Left kidney (tissue), 8 donors: ENCODE measurements at places on chromosomes 4 and X. TPM values are rescaled to one million over a fixed set of nuclear protein-coding genes. Genes with fewer than 3 reads are reported as not detected.

DNA sequence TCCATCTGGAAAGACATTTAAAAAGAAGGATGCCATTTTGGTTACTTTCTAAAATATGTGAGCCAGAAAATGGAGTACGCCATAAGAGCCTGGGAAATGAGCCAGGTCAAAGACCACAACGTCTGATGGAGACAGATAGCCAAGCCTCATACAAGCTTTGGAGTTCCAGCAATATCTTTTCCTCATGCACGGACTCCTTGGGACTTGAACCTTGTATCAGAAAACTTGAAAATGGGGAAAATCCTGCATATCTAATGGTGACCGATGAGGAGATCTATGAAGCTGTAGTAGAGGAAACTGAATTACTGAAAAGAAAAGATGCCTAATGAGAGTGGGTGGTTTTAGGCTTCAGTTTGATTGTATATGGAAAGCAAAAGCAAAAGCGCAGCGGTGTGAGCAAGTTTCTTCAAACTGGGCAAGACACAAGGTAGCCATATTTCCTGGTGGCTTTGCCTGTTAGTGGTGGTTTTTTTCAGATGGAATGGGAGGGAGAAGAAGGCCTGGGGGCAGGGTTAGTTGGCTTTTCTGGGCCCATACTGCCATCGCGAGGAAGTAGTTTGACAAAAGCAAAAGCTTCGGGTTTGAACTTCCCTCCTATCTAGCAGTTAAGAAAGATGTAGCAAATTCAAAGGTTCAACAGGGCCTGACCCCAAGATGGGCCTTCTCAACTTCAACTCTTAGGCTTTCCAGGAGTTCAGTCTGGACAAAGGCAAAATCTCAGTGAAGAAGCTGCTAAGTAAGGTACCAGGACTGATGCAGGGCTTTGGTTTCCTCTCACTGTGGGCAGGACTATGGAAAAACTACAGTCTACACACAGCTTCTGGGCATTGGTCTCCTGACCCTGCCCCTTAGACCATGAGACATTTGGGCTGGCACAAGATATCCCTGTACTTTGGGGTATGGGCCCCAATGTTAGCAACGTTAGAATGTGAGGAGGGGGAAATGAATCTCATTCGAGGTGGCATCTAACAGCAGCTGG is 210.0 kb upstream of the STK26 start:
- peak; percentile 84 for DNase-seq

DNA sequence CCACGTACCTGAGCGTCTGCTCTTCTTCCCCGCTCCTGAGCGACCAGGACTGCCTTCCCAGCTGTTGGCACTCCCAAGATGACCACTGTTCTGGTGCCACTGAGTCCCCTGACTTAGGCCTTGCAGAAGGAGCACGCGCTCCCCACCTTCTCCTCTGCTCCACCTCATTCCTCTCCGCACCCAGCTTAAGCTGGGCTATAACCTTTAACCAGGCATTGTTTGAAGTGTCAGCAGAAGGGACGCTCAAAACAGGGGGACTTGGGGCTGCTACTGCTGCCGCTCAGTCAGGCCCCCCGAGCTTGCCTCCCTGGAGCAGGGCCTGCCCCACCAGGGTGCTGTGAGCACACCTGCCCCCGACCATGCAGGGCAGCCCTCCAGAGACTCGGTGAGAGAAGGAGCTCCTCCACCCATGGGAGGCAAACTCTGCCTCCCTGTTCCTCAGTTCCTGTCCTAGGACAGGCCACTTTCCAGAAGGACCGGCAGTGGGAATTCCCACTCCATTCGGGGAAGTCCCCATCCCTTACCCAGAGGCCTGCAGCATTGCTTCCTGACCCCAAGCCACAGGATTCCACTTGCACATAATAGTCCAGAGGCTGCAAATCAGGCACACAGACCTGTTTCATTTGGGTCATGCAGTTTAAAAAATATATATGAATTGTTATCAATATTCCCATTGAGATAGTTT is 99.7 kb upstream of the ENPP6 start:
- DNase-seq = no peak

DNA sequence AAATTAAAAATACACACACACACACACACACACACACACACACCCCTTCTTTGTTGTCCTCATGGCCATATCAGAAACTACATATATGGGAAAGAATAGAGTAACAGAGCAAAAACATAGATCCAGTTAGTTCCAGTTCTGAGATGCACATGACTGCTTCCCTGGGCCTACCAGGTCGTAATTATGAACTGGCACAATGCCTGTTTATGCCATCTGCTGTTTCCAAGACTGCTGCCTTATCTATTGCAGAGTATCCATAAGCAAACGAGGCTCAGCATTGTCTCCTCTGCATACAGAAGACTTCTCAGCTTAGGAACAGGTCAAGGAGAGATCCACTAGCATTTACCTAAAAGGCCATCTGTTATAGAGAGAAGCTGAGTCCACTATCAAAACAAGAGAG is 789.0 kb downstream of the TECRL start:
- DNase-seq = peak; percentile 6

DNA sequence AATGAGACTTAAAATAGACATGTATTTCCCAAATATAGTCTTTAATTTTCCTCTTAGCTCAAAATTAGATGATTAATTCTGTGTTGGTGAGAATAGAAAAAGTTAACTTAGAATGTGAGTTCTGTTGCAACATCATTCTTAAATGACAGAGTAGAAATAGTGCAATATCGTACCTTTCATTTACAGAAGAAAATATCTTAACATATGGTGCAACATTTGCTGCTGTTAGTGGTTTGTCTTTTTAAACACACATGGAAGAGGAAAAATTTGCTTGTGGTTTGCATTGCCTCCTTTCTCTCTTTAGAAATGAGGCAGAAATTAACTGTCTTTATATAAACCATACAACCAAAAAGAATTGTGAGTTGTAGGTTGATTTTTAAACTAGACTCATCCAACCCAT is 39.3 kb upstream of the FHDC1 start:
- no peak for DNase-seq

DNA sequence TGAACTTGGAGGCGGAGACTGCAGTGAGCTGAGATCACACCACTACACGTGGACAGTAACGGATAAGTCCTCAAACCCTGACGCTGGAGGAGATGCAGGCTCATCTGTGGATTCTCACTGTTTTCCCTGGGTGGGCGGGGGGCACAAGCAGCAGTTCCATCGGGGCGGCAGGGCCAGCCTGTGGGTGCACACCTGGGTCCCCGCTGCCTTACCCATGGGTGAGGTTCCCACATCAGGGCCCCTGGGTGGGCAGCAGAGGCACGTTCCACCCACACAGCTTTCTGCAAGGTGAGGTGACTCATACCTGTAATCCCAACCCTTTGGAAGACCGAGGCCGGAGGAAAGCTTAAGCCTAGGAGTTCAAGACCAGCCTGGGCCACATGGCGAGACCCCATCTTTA is 56.6 kb upstream of the MXD4 start:
- no peak for DNase-seq

DNA sequence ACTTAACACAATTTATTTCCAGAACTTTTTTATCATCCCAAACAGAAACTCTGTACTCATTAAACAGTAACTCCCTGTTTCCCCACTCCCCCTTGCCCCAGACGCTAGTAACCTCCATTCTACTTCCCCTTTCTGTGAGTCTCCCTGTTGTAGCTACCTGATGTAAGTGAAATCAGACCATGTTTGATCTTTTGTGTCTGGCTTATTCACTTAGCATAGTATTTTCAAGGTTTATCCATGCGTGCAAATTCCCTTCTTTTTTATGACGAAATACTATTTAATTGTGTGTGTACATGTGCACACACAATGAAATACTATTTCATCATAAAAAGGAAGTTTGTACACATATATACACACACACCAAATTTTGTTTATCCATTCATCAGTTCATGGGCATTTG is 5.2 kb downstream of the PKD2 start:
- no peak for DNase-seq

GRCh38 chr4:8917868-8918783 is 46.5 kb upstream of the HMX1 start:
- DNase-seq = peak; percentile 57

DNA sequence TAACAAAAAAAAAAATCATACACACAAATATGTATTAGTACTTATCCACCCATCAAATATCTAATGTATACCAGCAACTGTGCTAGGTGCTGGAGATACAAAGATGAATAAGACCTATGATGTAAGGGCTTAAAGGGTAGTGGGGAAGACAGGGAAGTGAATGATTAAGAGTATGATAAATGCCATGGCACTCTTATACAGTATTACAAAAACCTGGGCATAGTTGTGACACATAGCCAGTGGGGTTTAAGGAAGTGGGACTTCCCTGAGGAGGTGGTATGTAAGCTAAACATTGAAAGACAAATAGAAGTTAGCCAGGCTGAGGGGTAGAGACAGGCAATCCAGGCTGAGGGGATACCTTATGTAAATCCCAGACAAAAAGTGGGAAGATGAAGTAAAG is 23.5 kb downstream of the CHM start:
- no peak for DNase-seq

- no peak for DNase-seq
Observed at GRCh38 chr4:109816082-109816442, 500 bp downstream of the GAR1 start.

- DNase-seq = no peak
Observed at GRCh38 chr4:85268188-85268587, 206.8 kb upstream of the ARHGAP24 start.

- no peak for DNase-seq
Observed at GRCh38 chrX:104432321-104432720, 133.7 kb upstream of the IL1RAPL2 start.

- no peak for DNase-seq
Observed at GRCh38 chr4:2415881-2416563, 2.4 kb downstream of the ZFYVE28 start.

DNA sequence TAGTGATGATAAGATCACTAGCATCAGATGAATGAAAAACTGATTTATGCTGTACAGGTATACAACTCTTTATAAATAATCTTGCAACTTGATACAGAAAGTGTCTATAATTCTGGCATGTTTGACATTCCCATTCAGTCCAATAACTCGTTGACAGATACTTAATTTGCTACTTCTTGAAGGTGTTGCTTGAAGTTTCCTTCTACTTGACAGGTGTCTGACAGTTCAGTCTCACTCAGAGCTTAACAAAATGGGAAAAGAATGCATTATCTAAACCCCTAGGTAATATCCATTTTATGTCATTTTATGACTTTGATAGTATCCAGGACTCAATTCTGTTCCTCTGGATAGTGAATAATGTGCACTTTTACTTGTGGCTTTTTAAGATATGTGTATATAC is 508.9 kb downstream of the GRID2 start:
- DNase-seq = no peak

- DNase-seq = no peak
Observed at GRCh38 chr4:24768006-24768405, 27.4 kb upstream of the SOD3 start.

DNA sequence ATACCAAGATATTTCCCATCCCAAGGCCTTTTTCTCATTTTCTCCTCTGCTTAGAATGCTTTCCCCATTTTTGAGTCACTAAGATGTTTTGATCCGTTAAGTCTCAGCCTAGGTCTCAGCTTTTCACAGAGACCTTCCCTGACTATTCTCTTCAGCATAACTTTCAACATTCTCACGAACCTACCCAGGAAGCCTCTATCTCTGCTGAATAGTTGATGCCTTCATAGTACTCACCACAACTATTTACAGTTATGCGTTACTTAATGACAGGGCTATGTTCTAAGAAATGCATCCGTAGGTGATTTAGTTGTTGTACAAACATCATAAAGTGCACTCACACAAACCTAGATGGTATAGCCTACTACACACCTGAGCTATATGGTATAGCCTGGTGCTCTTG is 64.5 kb downstream of the ARL9 start:
- no peak for DNase-seq

- no peak for DNase-seq
Observed at GRCh38 chr4:661231-661630, 12.8 kb downstream of the ATP5ME start.

GRCh38 chr4:7434766-7435150 is at the start of gene PSAPL1:
TSS of gene PSAPL1 (minus strand) at chr4:7434930. CDS start at chr4:7434879, 51 bp downstream.
- DNase-seq = no peak

DNA sequence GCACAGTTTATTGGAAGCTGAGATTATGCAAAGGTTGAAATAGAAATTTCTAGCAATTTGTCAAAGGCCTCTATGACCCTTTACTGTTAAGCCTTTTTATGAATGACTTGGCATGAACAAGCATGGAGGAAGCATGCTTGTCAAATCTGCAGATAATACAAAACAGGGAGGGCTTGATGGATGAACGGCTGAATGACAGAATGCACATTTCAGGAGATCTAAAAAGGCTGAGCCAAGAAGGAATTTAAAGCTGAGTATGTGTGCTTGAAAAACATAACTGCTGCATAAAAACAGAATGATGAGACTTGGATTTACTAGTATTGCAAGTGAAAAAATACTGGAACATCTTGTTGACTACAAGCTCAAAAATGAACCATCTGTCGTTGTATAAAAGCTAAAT is 29.0 kb upstream of the UBE2K start:
- DNase-seq = no peak

DNA sequence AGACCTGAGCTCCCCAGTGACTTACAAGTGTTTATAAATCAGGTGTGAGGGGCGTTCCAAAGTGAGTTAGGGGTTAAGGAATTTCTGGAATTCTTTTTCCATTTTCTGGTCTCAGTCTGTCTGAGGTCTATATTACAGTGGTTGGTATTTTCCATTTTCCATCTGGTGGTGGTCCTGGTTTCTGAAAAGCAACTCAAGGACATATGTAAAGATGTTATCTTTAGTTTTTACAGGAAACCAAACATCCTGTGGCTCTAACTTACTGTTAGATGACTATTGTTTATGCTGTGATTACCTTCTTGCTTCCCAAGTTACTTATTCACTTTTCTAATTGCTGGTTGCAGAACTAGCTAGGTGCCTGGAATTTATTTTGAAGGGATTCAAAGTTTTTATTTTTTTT is 53.5 kb upstream of the IL21 start:
- DNase-seq = no peak

The F9 gene
- not detected for polyA plus RNA-seq

The FBXW7 gene
- polyA plus RNA-seq = 42.9 TPM

The PPEF2 gene
- 0.58 TPM for polyA plus RNA-seq

The JCHAIN gene
- 0.96 TPM for polyA plus RNA-seq

The ZNF630 gene
- polyA plus RNA-seq = 5.1 TPM

The SPACA5 gene
- 0.58 TPM for polyA plus RNA-seq

The RTL9 gene
- polyA plus RNA-seq = 0.22 TPM

The FGG gene
- not detected for polyA plus RNA-seq

The CT47B1 gene
- polyA plus RNA-seq = not detected

The BEX1 gene
- 60.3 TPM for polyA plus RNA-seq

The CT45A9 gene
- not detected for polyA plus RNA-seq
